NK-92 treated with Interleukin-12 subunit alpha and Interleukin-12 subunit beta, amount 100 ng/mL, for 24 hours (cell line): ENCODE measurements at places on chromosomes 7 and 10.

DNA sequence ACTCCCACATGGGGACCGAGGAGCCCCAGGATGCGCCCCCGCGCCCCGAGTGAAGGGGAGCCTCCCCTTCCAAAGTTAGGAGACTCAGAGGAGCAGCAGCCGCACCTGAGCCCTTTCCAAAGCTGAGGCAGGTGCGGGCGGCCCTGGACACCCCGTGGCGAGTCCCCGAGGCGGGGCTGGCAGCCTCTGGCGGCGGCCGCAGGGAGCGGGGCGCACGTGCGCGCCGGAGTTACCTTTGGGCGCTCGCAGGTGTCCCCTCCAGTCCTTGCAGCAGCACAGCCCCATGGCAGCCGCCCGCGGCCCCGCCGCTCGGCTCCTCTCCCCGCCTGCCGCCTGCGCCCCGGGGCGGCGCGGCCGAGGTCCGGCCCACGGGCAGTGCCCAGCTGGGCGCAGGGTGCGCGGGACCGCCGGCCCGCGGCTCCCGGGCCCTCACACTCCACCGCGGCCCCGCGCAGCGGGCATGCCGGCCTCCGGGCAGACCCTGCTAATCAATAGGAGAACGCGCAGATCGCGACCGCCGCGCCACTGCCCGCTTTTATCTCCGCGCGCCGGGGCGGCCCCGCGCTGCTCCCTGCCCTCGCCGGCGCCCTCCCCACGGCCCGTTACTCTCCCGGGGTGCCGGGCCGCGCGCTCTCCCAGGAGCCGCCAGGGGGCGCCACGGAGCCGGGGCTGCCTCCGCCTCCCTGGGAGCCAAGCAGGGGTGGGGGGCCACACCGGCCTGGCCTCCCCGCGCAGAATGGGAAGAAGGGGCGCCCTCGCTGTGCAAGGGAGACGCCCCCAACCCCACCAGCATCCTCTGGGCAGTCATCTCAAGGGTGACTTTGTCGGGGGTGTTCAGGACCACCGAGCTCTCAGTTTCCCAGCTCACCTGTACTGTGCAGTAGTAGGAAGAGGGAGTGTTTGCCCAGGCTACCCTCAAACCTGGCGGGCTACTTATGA lies 80.8 kb downstream of the ARHGAP22 start:
- no peak for DNase-seq

DNA sequence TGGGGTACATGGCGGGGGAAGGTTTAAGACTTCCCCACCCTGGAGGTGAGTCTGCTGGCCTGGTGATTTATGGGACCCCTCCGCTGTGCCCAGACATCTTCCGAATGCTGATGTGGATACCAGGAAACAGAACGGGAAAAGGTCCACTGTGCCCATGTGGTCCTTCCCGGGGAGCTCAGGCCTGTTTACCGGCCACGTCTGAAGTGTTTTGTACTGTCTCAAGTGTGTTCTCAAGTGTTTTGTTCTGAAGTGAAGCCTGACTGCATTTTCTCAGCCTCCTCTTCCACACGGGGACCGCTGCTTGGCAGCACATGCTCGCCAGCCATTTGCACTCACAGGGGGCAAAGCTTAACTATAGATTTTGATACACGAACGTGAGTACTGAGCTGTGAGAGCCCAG lies 127.2 kb downstream of the TEX36 start:
- DNase-seq: no peak

DNA sequence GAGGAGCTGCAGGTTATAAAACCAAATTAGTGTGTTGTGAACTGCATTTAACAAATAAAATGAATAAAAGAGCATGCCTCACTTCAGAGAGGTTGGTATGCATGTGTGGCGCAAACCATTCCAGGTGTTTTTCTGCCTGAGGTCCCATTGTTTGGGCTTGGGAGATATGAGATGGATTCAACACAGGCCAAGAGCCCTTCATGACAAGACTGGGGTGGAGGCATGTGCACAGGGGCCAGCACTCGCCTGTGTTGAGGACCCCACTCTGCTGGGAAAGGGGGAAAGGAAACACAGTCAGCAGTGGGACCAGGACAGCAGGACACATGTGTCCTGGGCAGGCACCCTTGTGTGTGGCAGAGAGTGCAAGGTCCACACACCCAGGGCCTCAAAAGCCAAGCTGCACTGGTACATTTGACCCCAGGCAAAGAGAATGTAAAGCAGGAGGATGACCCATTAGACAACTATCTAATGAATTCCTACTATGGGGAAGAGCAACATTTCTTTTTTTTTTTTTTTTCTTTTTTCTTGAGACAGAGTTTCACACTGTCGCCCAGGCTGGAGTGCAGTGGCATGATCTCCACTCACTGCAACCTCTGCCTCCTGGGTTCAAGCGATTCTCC lies 9.2 kb upstream of the SLC18A3 start:
- no peak for DNase-seq

GRCh38 chr7:152035817-152036216 lies 10.3 kb downstream of the GALNT11 start:
- no peak for DNase-seq

DNA sequence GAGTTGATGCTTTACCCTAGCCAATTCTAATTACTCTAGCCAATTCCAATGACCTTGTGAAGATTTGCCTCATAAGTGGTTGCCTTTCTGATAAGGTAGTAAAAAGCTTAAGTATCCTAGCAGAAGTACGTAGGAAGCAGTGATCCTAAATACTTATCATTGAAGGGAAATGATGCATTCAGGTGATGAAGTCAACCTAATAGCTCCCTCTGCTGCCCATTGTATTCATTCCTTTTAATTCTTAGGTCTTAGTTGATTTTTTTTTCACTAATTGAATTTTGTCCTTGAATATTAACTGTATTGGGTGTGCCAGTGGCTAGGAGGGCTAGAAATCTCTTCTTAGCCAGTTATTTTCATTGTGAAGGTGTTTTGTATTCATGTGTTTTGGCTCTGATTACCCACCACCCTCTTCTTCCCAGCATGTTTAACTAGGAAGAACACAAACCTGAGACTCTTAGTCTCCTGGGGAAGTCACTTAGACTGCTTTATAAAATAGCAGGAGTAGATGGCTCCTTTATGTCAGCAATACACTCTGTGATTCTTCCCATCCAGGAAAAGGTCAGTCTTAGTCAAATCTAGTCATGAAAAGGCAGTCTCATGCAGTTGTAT lies 46.3 kb downstream of the PLEKHA8 start:
- DNase-seq: no peak

DNA sequence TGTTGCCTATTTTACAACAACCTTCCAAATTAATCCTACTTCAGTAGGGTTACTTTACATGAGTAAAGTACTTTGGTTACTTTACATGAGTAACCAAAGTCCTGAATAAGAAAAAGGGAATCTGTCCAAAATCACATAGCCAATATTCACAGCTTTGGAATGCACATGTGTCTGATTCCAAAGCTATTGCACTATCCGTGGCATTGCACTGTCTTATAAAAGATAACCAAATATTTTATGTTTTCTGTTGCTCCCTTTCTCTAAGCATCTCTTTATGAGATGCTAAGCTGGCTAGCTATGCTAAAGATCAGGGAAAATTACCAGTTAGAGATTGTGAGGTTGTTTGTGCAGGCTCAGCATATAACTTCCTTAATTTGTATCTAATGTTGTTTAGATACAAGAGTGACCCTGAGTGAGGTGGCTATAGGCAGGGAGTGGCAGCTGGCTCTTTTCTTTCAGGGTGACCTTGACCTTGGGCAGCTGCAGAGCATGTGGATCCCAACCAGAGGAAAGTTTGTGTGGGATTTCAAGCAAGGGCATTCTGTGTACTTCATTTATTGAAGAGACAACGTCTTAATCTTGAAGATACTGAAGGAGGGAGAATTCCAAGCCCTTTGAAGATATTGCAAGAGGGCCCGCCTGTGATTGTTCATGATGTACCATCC lies 366.1 kb upstream of the ANKRD30A start:
- DNase-seq: no peak

GRCh38 chr10:49478819-49479218 lies 60.1 kb downstream of the ERCC6 start:
- no peak for DNase-seq

DNA sequence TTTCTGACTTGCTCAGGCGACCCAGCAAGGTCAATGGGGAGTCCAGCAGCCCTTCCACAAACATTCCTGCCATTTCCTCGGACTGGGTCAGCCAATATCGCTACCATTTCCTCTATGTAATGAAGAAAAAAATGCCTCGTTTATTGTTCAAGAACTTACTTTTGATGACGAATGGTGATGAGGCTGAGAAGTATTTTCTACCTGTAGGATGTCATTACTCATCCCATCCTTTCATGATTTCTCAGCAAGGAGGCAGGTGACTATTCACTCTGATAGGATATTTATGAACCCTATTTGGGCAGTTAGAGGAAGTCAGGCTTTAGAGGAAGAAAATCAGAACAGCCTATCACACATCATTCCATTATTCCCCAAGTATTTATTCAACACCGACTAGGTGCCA lies 178.6 kb downstream of the FANK1 start:
- no peak for DNase-seq

DNA sequence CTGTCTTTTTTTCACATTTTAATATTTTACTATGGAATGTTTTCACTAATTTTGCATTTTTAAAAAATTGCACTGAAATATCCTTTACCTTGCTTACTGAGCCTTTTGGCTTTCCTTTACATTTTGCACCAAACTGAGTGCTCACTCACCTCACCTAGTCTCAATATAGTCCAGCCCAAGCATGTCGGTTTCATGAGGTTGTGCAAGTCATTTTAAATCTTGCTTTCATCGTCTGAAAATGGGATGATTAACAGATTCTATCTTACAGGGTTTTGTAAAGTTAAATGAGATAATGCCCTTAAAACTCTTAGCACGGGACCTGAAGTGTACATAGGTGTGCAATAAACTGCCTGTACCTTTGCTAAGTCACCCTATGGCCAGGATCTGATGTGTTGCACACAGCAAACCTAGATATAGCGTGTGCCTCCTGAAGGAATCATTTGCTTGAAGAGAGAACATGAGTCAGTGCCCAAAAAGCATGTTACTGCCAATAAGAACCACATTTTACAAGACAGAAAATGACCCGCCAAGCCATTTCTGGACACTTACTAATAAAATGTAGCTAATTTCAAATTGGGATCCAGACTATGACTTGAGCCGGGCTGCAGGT lies 199.8 kb downstream of the JCAD start:
- DNase-seq: no peak

- DNase-seq: no peak
Measured at GRCh38 chr7:2276107-2276506, 34.1 kb downstream of the NUDT1 start.

- DNase-seq: no peak
Measured at GRCh38 chr7:142377567-142377966, 119.7 kb upstream of the PRSS58 start.

DNA sequence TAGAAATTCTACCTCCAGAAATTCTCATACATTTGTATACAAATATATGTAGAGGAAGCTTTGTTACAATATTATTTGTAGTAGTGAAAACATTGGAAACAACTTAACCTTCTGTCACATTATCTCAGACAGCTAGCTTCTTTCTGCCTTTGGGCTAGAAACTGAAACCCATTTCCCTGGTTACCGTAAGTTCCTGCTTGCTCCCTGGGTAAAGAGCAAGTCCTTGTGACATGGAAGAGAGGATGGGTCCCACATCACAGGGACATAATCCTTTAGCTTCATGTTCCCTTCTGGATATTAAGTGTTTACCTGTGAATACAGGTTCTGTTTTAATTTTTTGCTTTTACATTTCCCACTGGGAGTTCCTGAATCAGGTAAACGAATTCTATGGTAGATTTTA lies 41.8 kb downstream of the KLHDC10 start:
- DNase-seq: no peak

- no peak for DNase-seq
Measured at GRCh38 chr10:3935933-3936359, 150.9 kb upstream of the KLF6 start.

- no peak for DNase-seq
Measured at GRCh38 chr10:116899626-116900025, 50.3 kb downstream of the ENO4 start.
